ENCODE measurements at places on chromosomes 3 and 15.

DNA sequence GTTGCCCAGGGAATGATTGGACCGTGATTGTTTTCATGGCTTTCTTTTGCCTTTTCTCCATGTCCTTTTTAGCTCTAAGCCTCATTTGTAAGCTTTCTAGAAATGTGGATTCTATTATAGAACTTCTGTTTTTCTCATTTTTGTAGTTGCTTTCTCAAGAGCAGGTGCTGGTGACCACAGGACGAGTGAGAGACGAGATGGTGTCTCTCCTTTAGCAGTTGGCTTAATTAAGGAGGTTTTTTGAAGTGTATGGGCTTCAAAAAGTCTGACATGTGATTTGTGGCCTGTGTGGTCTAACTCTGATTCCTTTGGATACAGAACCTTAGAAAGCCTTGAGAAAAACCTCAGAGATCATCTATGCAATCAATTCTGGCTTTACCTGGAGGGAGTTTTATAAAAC lies 292.8 kb downstream of the LPP start:
- no peak for DNase-seq

DNA sequence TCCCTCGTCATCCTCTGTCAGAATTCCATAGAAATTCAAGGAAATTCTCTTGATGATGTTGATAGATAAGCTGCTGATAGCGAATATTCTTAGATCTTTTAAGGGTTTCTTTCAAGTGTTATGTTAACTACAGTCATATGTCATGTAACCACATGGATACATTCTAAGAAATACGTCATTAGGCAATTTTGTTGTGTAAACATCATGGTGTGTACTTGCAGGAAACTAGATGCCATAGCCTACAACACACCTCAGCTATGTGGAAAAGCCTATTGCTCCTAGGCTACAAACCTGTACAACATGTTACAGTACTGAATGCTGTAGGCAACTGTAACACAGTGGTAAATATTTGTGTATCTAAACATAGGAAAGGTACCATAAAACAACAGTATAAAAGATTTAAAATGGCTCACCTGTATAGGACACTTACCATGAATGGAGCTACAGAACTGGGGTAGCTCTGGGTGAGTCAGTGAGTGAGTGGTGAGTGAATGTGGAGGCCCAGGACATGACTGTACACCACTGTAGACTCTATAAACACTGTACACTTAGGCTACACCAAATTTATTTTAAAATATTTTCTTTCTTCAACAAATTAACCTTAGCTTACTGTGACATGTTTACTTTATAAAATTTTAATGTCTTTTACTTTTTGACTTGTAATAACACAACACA lies 34.6 kb downstream of the GLDN start:
- DNase-seq = no peak

DNA sequence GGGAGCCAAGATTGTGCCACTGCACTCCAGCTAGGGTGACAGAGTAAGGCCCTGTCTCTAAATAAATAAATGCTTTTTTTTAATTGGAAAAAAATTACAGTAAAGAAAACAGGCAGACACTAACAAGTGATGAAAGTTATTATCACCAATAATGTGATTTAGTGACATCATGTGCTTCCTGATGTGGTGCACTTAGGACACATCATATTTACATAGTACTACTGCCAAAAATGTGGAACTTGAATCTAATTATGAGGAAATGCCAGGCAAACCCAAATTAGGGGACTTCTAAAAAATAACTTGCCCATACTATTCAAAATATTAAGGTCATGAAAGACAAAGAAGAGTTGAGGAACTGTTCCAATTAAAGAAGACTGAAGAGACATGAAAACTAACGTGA lies 30.8 kb downstream of the MAP4 start:
- no peak for DNase-seq

- no peak for DNase-seq
Measured at GRCh38 chr15:60414016-60414682, 16.4 kb upstream of the ANXA2 start.

DNA sequence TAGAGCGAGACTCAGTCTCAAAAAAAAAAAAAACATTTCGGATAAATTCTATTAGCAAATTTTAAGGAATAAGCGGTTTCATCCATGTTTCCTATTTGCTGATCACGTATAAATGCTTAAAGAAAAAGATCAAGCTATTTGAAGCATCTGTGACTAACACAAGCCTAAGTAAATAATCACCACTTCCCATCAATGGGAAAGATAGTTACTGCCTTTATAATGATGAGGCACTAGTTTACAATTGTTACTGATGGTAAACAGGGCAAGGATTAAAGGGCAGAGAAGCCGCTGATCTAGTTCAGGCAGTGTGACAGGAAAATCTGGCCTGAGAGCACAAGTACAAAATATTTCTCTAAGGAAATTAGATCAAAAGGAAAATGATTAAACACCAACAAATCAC lies 13.7 kb downstream of the CLPX start:
- DNase-seq = no peak

DNA sequence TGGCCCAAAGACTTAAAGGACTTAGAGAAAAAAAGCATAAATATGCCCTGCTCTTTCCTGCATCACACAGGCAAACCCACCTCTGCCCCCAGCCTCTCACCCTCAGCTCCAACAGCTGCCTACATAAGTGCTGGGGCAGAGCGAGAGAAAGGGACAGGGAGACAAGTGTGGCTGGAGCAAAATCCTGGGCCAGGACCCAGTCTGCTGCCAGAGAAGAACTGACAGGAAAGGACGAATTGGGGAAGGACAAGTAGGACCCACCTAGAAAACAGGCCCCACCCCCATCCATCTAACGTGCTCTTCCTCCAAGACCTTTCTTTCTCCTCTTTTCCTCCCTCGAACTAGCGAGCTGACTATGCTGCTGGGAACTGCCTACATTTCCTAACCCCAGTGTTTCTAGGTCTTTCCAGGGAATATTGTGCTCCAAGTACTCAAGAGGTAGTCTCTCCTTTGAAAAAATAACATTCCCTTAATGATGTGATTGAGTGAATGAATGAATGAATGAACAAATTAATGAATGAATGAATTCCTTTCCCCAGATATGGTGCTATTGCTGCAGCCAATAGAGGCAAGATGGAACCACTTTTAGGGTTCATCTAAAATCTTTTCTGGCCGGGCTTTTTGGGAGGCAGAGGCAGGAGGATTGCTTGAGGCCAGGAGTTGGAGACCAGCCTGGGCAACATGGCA lies 18.4 kb downstream of the IGDCC4 start:
- DNase-seq = no peak

- DNase-seq = no peak
Measured at GRCh38 chr3:126305427-126305826, 51.8 kb downstream of the KLF15 start.

- DNase-seq = no peak
Measured at GRCh38 chr3:72991522-72991921, 5.1 kb upstream of the PPP4R2 start.
